ENCODE measurements at places on chromosomes 5 and 9.

- DNase-seq: no peak
Observed at GRCh38 chr5:52709167-52709925, 78.4 kb upstream of the ITGA1 start.

- DNase-seq: no peak
Observed at GRCh38 chr9:107767711-107768110, 278.1 kb upstream of the KLF4 start.

- no peak for DNase-seq
Observed at GRCh38 chr9:133115604-133116345, 5.3 kb downstream of the RALGDS start.

DNA sequence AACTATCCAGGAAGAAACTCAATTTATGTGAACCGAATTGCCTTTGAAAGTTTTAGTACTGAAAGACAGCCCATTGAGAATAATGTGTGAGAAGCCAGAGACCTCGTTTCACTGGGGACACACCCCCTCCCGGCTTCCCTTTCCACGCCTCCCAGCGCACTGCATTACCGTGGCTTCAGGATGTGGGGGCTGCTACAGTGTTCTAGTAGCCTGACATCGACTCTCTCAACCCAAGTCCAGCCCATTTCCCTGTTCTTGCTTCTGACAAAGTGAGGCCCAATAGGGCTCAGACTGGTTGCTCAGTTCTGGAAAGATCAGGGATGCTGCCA is 3.5 kb downstream of the PAX5 start:
- no peak for DNase-seq

DNA sequence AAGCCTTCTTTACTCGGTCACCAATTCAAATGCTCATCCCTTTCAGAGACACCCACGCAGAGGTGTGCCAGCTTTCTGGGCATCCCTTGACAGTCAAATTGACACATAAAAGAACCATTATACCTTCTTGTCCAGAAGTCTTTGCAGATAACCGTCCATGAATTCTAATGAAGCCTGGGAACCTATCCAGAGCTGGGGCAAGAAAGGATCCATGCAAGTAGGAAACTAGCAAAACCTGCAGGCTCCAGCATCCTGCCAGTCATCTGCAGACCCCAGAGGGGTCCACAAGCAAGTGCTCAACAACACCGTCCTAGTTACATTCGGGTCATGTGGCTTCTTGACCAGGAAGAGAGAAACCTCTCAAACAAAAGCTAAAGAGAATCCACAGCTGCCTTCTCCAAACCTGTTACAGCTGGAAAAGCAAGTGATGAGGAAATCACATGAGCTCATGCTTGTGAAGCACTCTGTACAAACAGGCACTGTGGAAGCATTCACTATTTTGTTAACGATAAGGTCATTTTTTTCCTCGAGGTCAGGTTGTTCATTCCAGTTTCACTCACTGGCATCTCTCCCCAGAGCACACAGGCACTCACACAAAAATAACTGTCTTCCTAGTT is 80.2 kb upstream of the DMRT1 start:
- no peak for DNase-seq

- DNase-seq: no peak
Observed at GRCh38 chr9:114631166-114631565, 20.1 kb downstream of the TMEM268 start.

- no peak for DNase-seq
Observed at GRCh38 chr5:172005708-172006320, 624 bp downstream of the FBXW11 start.

GRCh38 chr5:132074091-132074771 is 642 bp downstream of the CSF2 start:
- DNase-seq: no peak

GRCh38 chr9:90044710-90045151 is 439.9 kb downstream of the GADD45G start:
- DNase-seq: no peak

- no peak for DNase-seq
Observed at GRCh38 chr9:87034841-87035240, 87.5 kb upstream of the GAS1 start.

GRCh38 chr9:19156026-19156474 is 28.8 kb upstream of the PLIN2 start:
- DNase-seq: no peak

DNA sequence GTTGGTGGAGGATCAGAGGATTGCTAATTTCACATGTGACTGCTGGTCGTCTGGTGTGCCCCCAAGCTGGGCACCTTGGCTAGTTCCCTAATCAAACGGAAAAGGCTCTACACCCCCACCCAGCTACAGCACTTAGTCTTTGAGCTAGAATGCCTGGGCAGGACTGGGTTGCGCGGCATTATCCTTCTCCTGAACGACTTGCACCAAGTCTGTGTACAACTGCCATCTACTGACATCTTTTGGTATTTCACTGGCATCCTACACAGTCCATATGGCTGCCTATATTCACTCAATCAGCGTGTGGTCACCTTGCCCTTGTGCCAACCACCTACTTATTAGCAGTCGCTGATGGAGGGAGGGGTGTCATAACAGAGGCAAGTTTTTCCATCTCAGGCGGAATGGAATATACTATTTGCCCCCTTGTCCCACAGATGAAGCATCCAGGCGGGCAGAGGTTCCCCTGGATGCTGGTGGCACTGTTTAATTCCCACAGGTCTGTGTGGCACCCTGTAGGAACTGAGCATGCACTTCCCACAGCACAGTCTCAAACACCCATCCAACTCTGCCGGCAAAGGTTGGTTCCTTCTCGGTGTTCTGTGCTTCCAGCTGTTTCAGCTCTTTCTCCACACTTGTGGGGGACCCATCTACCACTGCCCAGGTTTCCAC is 150.1 kb downstream of the OSTF1 start:
- no peak for DNase-seq

DNA sequence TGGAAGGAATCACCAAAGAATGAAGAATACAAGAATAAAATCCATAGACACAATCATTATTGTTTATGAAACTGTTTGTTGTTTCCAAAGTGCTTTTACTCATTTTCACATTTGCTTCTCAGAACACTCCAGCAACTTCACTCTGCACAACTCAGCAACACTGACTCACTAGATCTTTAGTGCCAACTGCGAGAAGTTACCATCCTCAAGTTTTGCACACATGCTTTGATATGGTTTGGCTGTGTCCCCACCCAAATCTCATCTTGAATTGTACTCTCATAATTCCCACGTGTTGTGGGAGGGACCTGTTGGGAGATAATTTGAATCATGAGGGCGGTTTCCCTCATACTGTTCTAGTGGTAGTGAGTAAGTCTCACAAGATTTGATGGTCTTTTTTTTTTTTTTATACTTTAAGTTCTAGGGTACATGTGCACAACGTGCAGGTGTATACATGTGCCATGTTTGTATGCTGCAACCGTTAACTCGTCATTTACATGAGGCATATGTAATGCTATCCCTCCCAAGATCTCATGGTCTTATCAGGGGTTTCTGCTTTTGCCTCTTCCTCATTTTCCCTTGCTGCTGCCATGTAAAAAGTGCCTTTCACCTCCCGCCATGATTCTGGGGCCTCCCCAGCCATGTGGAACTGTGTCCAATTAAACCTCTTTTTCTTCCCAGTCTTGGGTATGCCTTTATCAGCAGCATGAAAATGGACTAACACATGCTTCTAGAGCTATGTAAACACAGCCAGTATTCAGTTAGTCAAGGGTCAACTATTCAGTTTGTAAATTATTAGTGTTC is 36.9 kb downstream of the CLINT1 start:
- no peak for DNase-seq

GRCh38 chr9:7394002-7394774 is 405.4 kb downstream of the DMAC1 start:
- no peak for DNase-seq

GRCh38 chr5:6721442-6721841 is 8.2 kb downstream of the TENT4A start:
- no peak for DNase-seq

DNA sequence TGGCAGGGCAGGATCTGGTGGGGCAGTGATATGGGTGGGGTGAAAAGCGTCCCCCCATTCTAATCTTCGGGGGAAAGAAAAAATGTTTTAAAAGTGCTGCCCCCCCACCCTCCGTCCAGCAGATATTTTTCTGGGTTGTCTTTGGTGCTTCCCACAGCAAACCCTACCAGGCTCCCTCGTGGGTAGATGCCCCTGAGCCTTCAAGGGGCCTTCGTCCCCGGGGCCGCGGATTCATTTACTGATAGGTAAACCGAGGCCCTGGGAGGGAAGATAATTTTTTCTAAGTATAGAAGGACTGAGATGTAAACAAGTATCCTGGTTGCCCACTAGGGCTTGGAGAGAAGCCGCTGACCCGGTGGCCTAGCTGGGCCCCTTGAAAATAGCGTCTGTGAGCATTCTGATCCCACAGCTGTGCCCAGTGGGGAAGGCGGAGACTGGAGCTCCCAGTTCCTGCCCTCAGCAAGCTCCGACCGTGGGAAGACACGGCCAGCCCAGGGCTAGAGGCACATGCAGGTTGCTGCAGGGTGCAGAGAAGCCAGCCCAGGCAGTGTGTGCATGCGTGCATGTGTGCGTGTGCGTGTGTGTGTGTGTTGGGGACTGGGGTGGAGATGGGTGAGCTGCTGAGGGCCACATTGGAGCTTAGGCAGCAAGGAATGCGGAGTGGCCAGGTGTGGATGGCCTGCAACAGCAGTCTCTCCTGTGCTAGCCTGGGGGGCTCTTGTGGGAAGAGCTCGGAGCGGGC is 6.0 kb upstream of the RXRA start:
- DNase-seq: no peak

DNA sequence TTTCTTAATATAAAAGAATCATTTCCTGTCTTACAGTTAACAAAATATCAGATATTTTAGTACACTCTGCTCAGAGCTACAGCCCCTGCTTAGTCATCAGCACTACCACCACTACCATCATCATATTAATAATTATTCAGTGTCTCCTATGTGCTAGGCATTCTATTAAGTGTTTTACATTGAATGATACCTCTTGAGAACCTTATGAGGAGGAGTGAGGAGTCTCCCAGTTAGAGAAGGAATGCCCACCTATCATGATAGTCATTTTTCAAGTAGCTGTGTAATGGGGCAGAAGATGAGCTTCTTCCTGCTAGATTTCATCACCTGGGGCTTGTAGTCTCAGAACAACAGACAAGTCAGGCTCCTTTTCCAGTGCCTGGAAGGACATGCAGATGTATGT is 238.0 kb downstream of the TRIM32 start:
- DNase-seq: no peak

DNA sequence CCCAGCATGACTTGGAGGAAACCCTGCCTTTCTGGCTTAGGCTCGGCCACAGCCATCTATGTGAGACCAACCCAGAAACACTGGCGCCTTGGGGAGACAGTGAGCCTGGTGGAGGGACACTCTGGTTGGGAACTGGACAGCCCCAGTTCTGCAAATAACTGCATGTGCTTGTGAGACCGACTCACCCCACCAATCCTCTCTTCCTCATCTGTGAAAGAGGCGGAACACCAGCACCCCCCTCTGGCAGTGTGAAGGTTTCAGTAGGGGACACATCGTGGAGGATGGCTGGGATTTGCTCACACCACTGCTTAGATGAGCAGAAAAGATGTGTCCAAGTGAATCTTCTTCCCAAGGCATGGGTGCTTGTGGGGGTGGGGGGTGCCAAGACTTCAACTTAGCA is 43.4 kb upstream of the N4BP3 start:
- DNase-seq: no peak

- no peak for DNase-seq
Observed at GRCh38 chr5:63456279-63456678, 506.0 kb downstream of the HTR1A start.

DNA sequence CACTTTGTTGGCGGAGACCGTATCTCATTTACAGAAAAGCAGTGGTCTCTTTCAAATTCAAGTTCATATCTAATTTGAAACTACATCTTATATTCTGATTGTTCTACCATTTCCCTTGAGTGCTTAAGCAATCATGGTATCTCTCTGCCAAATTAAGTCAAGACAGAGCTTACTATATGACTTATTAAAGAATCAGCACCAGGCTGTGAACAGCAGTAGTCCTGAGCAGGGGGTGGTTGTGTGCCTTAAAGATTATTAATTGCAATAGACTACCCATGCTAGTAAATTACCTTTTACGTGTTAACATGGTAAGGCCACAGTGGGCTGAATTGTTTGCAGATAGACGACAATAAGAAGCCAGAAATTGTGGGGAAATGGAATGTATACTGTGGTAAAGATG is 21.5 kb downstream of the SNCAIP start:
- no peak for DNase-seq
